ENCODE measurements at places on chromosomes 16 and 17.

- DNase-seq: no peak
Observed at GRCh38 chr17:13346081-13346533, 255.6 kb downstream of the HS3ST3A1 start.

DNA sequence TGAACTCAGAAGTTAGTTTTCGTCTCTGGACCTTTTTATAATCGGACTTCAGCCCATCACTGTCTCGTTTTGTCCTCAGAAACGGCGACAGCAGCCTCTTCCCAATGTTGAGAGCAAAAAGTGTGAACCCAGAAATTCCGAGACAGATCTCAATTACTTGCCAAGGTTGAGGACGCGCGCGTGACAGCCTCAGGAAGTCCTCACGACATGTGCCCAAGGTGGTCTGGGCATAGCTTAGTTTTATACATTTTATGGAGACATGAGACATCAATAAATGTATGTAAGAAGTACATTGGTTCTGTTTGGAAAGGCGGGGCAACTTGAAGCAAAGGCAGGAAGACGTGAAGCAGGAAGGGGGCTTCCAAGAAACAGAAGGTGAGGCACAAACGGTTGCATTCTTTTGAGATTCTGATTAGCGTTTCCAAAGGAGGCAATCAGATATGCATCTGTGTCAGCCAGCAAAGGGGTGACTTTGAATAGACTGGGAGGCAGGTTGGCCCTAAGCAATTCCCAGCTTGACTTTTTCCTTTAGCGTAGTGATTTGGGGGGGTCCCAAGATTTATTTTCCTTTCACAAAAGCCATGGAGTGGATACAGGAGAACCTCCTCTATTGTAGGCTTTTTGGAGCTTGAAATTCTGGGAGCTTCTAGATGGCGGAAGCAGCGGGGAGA, 583 bp upstream of the ZNF747 start:
- no peak for DNase-seq

DNA sequence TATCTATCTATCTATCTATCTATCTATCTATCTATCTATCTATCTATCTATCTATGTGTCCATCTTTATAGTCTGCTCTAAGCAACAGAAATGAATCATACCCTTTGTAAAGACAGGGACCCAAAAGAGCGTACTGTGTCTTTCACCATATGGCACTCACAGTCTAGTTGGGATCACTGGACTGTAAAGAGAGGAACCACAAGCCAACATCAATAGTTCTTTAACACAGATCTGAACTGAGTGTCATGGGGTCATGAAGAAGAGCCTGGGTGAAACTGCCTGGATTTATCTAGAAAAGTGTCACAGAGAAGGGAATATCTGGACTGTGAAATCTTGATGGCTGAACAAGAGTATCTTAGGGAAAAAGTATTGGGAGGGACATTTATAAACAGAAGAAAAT, 619.1 kb upstream of the SOX9 start:
- DNase-seq: no peak

GRCh38 chr16:22763437-22764080, 50.4 kb upstream of the HS3ST2 start:
- DNase-seq: no peak

GRCh38 chr16:17632667-17633066, 161.9 kb upstream of the XYLT1 start:
- DNase-seq: no peak

DNA sequence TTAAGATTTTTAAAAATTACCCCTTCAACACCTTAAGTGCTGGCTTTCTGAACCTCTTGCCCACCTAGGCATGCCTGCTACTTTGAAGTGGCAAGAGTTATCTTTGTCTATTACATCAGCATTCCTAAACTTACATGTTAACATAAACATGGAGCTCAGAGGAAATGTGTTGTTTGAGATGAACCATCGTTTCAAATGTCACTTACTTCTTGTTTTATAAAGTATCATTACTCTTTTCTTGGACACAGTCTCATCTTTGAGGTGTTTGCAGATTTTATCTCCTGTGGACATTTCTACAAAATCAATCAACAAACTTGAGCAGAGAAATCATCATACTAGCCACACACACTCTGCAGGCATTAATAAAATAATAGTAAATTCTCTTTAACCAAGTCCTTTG, 184.9 kb downstream of the WWOX start:
- no peak for DNase-seq

DNA sequence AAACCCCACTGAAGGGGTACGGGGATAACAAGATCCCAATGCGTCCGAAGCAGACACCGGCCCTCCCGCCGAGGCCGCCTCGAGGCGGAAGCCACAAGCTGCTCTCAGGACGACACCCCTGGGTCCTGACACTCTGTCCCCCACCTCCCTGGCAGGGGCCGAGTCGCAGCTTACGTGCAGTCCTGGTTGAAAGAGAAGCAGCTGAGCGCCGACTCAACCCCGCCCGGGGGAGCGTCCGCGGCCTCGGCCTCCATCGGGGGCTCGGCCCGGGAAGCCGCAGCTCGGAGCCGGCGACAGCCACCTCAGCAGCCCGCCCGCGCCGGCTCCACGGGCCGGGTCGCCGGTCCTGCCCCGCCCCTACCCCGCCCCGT, at the start of gene WIPI1:
Gene WIPI1, minus strand, starts transcription at position 329 of the 371 bp plus-strand sequence. Its CDS starts 75 bp downstream, at position 254.
- no peak for DNase-seq

GRCh38 chr16:14501331-14502255, 128.5 kb downstream of the PARN start:
- DNase-seq: no peak

DNA sequence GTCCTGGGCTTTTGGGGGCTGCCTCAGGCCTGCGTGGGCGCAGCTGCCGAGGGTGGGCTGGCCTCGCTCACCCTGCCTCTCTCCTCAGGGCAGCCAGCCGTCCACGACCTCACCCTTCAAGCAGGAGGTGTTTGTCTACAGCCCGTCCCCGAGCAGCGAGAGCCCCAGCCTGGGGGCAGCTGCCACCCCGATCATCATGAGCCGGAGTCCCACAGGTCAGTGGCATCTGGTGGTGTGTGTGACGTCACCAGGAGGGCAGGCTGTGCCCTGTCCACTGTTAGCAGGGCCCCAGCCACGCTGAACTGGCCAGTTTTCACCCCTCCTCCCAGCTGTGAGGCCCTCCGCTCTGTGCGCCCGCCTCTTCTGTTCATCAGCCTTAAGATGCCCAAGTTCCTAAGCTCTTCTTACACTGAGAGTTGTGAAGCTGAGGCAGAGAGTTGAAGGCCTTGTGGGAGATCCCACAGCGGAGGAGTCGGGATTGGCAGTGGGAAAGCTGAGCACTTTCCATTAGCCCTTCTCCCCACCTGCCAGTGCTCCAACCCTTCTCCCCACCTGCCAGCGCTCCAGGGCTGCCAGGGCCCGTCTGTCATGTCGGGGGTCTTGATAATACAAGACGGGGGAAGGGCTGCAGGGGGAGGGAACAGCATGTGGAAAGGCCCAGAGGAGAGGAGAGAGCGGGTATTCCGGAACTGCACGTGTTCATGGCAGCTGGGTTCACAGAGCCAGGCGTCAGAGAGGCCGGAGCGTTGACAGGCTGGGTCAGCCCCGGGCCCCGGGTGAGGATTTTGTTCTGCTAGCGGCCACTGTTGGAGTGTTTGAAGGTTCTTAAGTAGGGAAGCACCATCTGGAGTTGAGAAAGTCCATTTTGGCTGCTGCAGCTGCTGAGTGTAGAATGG, 36.3 kb downstream of the OR1D5 start:
- DNase-seq: no peak

DNA sequence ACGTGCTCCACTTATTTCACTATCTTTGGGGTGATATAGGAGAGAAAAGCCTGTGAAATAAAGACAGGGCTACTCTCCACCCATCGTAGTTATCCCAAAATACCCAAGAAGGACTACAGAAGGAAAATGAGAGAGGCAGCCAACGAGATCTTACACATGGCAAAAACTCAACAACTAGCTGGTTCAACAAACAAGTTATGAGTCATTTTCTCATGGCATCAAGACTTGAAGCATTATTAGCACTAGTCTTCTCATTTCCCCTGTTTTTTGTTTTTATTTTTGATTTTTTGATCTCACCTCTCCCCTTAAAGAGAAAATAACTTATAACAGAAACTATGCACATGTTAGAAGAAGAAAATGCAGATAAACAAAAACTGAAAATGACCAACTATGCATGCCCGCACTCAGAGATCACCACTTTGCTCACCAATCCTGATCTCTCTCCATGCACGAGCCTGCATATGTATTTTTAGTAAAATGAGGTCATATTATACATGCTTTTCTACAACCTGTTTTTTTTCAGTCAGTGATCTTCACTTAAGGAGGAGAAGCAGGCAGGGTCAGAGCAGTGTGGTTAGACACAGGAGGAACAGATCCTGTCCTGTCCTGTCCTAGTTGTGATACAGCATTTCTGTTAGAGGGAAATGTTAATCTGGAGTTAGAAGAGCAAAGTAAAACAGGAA, 22.8 kb downstream of the FAM117A start:
- no peak for DNase-seq

- DNase-seq: no peak
Observed at GRCh38 chr17:67431249-67432015, 54.4 kb downstream of the PITPNC1 start.

- no peak for DNase-seq
Observed at GRCh38 chr16:26177438-26177837, 485.7 kb downstream of the HS3ST4 start.

GRCh38 chr16:80583466-80583865, 42.7 kb downstream of the DYNLRB2 start:
- DNase-seq: no peak

DNA sequence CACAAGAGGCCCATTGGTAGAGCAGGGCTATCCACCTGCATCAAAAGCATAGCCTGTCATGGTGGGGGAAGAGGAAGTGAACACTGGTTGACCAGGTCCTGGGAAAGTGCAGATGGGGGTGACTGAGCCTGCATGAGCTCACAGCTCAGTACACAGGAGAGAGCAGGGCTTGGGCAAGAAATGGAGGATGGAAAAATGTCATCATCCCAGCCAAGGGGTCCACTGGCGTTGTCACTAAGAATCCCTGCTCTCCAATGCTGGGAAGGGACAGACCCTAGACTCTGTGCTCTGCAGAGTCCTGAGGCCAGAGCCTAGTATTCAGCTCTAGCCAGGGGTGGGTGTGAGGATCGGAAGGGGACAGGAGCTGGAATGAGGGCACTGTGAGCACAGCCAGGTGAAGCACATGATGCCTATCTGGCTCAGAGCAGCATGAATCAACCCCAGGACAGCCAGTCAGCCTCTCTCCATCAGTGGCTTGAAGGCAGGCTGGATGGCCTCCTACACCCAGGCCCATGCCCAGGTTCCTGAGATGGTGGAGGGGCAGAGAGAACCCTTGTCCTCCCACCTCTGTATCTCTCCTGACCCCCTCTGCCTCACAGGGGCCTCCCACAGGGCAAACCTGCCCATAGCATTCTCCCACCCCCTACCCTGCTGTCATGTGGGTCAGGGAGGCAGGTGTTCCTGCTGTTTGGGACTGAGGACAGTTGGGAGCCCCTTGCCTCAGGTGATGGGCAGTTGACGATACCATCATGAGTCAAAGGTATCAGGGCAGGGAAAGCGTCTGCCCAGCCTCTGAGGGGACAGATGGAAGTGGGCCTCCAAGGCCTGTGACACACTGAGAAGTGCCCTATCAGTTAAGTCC, 13.8 kb upstream of the CTCF start:
- no peak for DNase-seq

- DNase-seq: no peak
Observed at GRCh38 chr17:40632216-40632615, 15.4 kb downstream of the SMARCE1 start.
